Adrenal gland (tissue), 19 donors: ENCODE measurements at places on chromosomes 4 and X. TPM values are rescaled to one million over a fixed set of nuclear protein-coding genes. Genes with fewer than 3 reads are reported as not detected.

CYTL1 gene
- 0.50 TPM for total RNA-seq

DNA sequence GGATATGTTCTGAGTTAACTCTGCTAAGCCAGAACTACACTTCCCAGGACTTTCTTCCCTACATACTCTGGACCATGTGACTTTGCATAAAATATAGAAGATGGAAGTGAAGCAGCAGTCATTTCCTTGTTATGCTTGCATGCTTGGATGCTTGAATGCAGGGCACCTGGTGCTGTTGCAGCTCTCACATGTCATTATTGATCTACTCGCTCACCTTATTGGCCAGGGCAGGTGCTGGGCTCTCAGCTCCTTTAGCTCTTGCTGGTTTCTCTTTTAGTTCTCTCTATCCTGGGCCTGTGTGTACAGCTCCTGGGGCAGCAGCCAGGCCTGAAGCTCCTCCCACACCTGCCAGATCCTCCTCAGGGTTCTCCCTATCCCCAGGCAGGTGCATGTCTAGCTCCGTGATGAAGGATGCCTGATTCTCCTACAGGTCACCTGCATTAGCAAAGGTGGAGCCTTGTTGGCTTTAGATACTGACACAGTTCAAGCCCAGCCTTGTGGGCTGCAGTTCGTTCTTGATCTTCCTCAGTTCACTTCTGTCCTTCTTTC lies 53.3 kb downstream of the MED28 start:
- no peaks in the 10 kb centered on the region for H3K4me1 ChIP-seq
- H3K27me3 ChIP-seq: no peaks in the 10 kb centered on the region
- no peak for DNase-seq
- H3K27ac ChIP-seq: no peak overlapping the region
- no peak overlapping the region for H3K4me3 ChIP-seq

GRCh38 chr4:6367371-6367851 lies 97.8 kb downstream of the WFS1 start:
- no peaks in the 10 kb centered on the region for H3K27me3 ChIP-seq
- DNase-seq: no peak
- H3K4me3 ChIP-seq: no peak overlapping the region
- H3K4me1 ChIP-seq: no peaks in the 10 kb centered on the region

DNA sequence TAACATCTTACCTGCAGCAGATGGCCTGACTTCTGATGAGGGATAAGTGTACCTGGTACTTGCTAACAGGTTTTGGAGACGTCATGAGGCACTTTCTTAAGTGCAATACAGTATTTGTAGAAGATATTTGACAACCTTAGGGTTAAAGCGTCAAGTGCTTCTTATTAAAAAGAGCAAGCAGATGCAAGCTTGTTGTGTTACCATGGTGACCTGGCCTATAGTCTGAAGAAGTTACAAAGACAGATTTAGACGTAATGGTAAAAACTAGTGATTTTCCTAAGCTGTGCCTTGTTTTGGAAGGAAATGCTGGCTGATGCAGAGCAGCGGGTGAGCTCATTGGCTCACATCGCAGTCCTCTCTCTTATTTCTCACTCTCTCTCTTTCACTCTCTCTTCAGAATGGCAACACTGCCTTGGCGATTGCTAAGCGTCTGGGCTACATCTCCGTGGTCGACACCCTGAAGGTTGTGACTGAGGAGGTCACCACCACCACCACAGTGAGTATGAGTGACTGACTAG lies 243.6 kb downstream of the ANK2 start:
- H3K27me3 ChIP-seq: no peaks in the 10 kb centered on the region
- H3K4me3 ChIP-seq: no peak overlapping the region
- H3K27ac ChIP-seq: no peak overlapping the region
- peaks cover 15% of the 10 kb centered on the region for H3K36me3 ChIP-seq
- no peak for DNase-seq

- H3K4me1 ChIP-seq: no peaks in the 10 kb centered on the region
- no peak for DNase-seq
- no peaks in the 10 kb centered on the region for H3K36me3 ChIP-seq
Measured at GRCh38 chrX:24495700-24496099, 30.6 kb downstream of the PDK3 start.

- H3K4me3 ChIP-seq: no peak overlapping the region
- no peaks in the 10 kb centered on the region for H3K4me1 ChIP-seq
Measured at GRCh38 chr4:189771696-189772361, 168.8 kb upstream of the FRG1 start.

CLIC2 gene
- 12.5 TPM for total RNA-seq

DNA sequence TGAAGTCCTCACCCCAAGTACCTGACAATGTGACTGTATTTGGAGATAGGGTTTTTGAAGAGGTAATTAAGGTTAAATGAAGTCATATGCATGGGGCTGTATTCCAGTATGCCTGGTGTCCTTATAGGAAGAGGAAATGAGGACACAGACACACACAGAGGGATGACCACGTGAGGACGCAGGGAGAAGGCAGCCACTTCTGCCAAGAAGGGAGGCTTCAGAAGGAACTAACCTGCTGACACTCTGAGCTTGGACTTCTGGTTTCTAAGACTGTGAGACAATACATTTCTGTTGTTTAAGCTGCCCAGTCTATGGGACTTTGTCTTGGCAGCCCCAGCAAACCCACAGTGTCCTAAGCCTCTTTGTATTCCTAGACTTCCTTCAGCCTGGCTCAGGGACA lies 3.0 kb upstream of the SLC2A9 start:
- DNase-seq: no peak
- H3K27ac ChIP-seq: peak overlapping the region; percentile 52
- no peak overlapping the region for H3K4me3 ChIP-seq
- no peaks in the 10 kb centered on the region for H3K27me3 ChIP-seq
- no peaks in the 10 kb centered on the region for H3K36me3 ChIP-seq

- no peak for DNase-seq
- no peak overlapping the region for H3K27ac ChIP-seq
- H3K36me3 ChIP-seq: no peaks in the 10 kb centered on the region
Measured at GRCh38 chr4:115548123-115548522, 434.7 kb upstream of the NDST4 start.

ATOH1 gene
- not detected for total RNA-seq

- no peaks in the 10 kb centered on the region for H3K27me3 ChIP-seq
- no peaks in the 10 kb centered on the region for H3K4me1 ChIP-seq
- peak; percentile 1 for DNase-seq
- H3K36me3 ChIP-seq: no peaks in the 10 kb centered on the region
Measured at GRCh38 chr4:141248029-141248428, 27.3 kb downstream of the ZNF330 start.
